ENCODE measurements at places on chromosomes 2 and 18. TPM values are rescaled to one million over a fixed set of nuclear protein-coding genes. Genes with fewer than 3 reads are reported as not detected.

Gene SLC9A4
- total RNA-seq = not detected

Gene GALNT3
- 6.4 TPM for total RNA-seq

Gene FAM124B
- 0.11 TPM for total RNA-seq

Gene CHAC2
- 0.78 TPM for total RNA-seq

Gene EFHD1
- 50.2 TPM for total RNA-seq

Gene XIRP2
- not detected for total RNA-seq

Gene SLC5A7
- not detected for total RNA-seq

Gene LBH
- 133 TPM for total RNA-seq

Gene FZD7
- total RNA-seq = 30.5 TPM

Gene PRKAG3
- not detected for total RNA-seq

Gene CXCR1
- total RNA-seq = 0.10 TPM

Gene UGT1A8
- total RNA-seq = not detected

Gene GKN1
- total RNA-seq = not detected

Gene FOXD4L1
- total RNA-seq = 0.25 TPM

Gene DDX18
- total RNA-seq = 65.0 TPM

Gene TUBB8B
- not detected for total RNA-seq

Gene SP5
- total RNA-seq = 2.9 TPM

Gene REG1B
- not detected for total RNA-seq

Gene NAPG
- 20.7 TPM for total RNA-seq

Gene LIPG
- not detected for total RNA-seq

Gene DGUOK
- 48.8 TPM for total RNA-seq

Gene TDRD15
- not detected for total RNA-seq

Gene ELOA2
- total RNA-seq = not detected

Gene ACVR1
- total RNA-seq = 30.4 TPM

Gene PDE1A
- total RNA-seq = 11.4 TPM

Gene GTF2A1L
- total RNA-seq = 3.5 TPM

Gene CHRND
- not detected for total RNA-seq

Gene CRYGC
- not detected for total RNA-seq

Gene TET3
- 8.1 TPM for total RNA-seq

Gene CCDC102B
- total RNA-seq = 7.0 TPM

Gene NFE2L2
- total RNA-seq = 130 TPM

Gene DUSP11
- total RNA-seq = 27.2 TPM
